ENCODE measurements at places on chromosomes 7 and 10. TPM values are rescaled to one million over a fixed set of nuclear protein-coding genes. Genes with fewer than 3 reads are reported as not detected.
A peak's percentile ranks its signal among the peaks of the same experiment; 100 is the strongest.

GRCh38 chr10:23614483-23614882 lies 175.6 kb downstream of the OTUD1 start:
- DNase-seq = no peak

GRCh38 chr10:17427201-17427600 lies 27.2 kb downstream of the ST8SIA6 start:
- no peak for DNase-seq

DNA sequence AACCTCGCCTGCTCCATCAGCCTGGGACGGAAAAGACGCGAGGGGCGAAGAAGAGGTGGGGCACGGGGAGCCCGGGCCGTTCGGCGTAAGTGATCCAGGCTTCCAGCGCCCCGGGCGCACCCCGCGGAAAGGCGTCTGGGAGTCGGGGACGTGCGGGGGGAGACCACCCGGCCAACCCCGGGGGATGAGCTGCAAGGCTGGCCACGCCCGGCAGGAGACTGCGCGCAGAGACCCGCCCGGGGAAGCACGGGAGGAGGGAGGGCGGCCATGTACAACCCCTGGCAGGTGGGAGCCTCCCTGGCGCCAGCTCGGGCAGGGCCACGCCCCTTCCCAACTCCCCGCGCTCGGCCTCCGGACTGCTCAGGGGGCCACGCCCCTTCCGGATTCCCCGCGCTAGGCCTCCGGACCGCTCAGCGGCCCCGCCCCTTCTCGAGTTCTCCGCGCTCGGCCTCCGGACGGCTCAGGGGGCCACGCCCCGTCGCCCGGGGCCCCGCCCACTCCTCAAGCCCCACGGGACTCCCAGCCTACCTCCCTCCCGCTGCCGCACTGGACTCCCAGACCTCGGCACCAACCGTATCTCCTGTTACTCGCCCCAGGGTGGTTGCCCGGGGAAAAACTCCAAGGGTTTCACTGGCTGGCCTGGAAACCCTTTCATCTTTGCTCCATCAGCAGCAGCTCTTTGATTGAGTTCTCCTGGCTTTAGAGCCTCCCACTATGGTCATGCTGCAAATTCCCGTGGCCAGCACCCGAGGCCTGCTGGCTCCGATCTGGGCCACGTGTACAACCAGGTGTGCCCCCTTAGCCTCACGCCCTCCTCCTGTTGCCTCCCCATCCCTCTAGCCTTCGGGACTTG lies 284.4 kb downstream of the ZEB1 start:
- DNase-seq = peak; percentile 92

DNA sequence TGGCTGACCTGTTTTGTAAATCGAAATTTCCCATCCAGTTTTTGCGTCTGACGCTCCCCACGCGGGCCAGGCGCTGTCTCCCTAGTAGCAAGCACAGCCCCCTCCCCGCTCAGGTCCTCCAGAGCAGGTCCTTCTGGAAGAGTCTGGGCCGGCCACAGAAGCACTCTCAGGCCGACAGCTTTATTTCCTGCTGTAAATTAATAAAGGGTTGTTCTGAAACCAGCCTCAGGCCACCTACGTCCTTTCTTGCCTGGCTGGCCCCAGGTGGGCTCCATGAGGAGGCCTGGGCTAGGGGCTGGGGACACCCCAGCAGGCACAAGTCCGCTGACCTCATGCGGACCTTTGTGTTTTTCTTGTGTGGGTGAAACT lies 35.2 kb downstream of the CAMK2B start:
- DNase-seq = no peak

Gene TMEM229A
- total RNA-seq = not detected

All from activated naive CD4-positive, alpha-beta T cell treated with anti-CD3 and anti-CD28 coated beads for 36 hours (primary cell).